Activated gamma-delta T cell (primary cell): ENCODE measurements at places on chromosomes 5 and 9.

DNA sequence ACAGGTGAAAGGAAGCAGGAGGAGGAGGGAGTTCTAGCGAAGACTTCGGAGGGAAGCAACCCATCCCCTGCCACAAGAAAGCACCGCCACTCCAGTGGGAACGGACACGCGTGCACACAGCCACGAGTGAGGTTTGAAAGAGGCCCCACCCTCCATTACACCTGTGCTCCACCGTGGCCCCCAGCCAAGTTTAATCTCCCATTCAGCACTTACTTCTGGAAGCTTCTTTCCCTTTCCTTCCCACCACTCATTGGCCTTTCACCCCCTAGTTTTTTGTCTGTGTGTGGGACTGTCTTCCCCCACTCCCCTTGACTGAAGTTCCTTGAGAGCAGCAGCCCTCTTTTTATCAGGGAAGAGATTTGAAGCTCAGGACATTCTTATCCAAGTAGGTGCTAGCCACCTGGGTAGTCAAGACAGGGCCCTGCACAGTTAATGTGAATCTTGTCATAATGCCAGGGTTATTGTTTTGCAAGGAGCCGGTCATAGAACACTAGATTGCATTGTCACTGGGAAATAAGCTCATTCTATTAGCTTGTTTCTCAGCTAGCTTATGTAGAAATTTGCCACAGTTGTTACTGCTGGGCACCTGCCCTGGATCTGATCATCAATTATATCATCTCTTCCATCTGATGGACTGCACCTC, 256.0 kb downstream of the DOCK8 start:
- DNase-seq = no peak

- DNase-seq = no peak
These were observed 3.9 kb upstream of the GNAQ start for GRCh38 chr9:78035383-78035993.

DNA sequence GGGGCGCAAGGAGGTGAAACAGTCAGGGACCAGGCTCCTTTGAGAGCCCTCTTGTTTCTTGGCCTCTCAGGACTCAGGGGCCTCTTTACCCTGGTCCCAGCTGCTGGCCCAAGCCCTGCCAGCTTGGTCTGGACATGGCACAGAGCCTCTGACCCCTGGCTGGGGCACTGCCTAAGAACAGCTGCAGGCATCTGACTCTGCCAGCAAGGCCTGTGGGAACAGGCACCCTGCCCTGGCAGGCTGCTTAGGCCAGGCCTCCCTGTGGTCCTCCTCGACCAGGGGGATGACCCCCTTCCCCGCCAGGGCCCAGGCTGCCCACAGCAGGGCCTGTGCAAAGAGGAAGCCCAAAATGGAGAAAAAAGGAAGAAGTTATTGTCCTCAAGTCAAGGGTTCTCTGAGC, 25.5 kb downstream of the OLFML2A start:
- DNase-seq = no peak

DNA sequence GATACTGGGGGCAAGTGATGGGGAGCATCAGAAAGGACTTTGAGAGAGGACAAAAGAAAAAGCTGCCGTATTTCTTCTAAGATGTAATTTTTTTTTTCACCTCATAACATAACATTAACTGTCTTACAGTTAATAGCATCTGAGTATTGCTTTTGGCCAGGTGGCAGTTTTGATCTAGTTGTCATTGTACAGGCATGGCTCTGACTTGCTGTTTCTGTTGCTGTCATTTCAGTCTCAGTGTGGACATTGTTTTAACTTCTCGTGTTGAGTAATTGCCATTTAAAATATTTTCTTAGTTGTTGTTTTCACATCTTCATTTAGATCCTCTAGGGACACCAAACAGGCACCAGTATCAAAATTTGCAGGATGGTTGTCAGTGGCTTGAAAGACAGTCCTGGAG, 12.4 kb downstream of the SMAD5 start:
- no peak for DNase-seq

GRCh38 chr9:112075009-112075378, 100.1 kb downstream of the SUSD1 start:
- no peak for DNase-seq

GRCh38 chr9:127930231-127931091, at the start of gene PIP5KL1:
Gene PIP5KL1 (minus strand): TSS chr9:127930777. CDS start chr9:127930752, 25 bp downstream.
- DNase-seq = peak; percentile 54

DNA sequence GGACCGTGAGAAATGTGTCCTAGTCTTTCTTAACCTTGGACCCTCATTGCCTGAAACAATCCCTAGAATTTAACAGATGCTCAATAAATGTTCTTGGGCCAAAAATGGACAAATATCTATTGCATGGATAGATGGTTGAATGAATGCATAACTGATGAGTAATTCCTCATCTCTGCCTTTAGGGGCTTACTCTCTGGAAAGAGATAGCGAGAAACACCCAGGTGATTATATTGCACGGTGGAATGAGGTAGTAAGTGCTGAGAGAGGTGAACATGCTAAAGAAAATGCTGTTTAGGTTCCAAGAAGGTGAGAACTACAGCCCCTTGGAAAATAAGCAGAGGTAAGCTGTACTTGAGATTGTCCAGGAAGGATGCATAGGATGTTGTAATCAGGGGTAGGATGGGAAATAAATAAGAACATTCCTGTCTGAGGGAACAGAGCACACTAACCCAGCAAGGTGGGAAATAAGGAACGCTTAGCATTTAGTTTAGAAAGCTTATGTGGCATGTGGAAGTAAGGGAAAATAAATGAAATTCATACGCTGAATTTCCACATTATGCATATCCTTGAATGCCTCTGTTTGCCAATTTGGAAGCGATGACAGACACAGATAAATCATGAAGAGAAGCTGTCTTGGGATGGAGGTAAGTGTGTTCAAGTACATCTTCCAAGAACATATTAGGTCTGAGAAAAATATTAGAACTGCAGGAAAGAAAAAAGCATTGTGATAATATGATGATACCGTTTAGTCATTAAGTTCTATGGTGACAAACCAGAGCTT, 426.6 kb downstream of the ARHGEF28 start:
- no peak for DNase-seq

DNA sequence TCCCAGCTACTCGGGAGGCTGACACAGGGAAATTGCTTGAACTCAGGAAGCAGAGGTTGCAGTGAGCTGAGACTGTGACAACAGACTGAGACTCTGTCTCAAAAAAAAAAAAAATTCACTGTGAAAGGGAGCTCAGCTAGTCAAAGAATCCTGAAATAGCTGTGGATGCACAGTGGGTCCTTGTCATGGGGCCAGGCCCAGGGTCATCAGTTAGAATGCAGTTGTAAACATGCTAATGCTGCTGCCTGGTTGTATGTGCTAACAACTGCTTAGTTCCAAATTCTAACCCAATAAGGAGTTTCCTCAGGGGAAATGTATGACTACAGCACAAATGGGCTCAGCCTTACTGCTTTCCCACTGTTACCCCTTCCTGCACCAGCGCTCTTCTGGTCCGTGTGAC, 84.0 kb downstream of the PALM2AKAP2 start:
- no peak for DNase-seq

DNA sequence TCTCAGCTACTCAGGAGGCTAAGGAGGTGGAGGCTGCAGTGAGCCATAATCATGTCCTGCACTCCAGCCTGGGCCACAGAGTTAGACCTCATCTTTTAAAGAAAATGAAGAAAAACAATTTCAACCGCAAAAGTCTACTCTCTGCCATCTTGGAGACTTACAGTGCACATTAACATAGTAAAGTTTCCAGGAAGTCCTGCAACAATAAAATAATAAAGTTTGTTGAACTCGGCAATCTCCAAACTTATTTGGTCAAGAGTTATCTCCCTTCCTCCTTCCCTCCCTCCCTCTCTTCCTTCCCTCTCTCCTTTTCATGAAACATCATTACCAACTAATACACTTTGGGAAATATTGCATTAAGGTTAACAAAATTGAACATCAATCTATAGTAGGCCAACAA, 94.1 kb upstream of the JAK2 start:
- no peak for DNase-seq

DNA sequence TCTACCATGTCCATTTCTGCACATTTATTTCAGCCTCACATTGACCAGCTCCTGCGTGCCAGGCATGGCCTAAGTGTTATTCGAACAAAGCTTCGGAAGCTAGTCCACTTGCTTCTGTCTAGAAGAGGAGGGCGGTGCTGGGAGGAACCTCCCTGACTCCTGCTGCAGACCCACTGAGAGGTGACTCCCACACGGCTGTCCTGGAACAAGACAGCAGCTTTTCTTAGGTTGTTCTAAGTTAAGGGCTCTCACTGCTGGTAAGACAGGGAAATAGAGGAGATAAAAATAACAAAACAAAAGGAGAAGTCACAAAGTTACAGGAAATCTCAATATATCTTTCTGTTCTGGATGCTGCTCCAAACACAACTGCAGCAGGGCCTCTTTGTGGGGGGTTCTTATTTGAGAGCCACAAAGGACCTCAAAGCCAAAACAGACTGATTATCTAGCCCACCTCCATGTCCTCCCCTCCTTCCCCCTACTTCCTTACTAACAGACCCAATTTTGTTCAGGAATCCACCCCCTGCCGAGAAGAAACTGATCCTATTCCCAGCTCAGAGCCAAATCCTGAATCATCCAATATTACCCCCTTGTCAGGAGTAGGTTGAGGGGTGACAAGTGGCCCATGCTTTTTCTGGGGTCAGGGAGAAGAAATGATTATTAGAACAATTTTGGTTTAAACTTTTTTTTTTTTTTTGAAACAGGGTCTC, 28.4 kb upstream of the KCNIP1 start:
- DNase-seq = no peak

DNA sequence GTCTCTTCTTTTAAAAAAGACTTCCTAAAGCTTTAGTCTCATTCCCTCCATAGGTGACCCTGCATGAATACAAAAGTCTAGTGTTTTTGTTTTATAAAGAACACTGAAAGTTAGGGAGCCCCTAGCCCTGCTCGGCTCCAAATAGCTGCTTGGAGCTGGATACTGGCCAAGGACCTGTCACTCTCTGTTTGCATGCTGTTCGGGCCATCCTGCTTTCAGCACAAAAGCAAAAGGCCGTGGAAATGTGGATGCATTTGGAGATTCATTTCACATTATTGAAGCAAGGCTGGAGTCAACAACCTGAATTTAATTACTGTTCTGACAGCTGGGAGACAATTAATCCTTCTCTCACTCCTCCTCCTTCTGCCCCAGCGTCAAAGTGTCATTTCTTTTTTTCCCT, 151.7 kb upstream of the NMUR2 start:
- DNase-seq = no peak

DNA sequence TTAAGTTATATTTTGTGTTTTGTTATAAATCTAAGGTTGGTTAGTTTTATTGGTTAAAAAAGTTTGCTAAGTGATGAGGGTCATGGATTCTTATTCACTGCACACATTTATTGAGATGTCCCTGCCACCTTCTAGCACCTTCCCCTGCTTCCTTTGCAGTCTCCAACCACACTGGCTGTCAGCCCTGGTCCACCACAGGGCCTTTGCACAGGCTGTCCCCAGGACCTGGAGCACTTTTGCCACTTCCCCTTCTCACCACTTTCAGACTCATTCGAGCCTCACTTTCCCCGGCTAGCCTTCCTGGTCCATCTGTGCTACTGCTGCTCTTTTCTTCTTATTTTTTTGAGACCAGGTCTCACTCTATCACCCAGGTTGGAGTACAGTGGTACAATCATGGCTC, 45.3 kb downstream of the ARHGAP26 start:
- no peak for DNase-seq

- DNase-seq = no peak
These were observed 222.6 kb downstream of the SNX18 start for GRCh38 chr5:54740141-54740540.

GRCh38 chr5:141503681-141504080, 14.8 kb downstream of the PCDHGC5 start:
- DNase-seq = no peak

DNA sequence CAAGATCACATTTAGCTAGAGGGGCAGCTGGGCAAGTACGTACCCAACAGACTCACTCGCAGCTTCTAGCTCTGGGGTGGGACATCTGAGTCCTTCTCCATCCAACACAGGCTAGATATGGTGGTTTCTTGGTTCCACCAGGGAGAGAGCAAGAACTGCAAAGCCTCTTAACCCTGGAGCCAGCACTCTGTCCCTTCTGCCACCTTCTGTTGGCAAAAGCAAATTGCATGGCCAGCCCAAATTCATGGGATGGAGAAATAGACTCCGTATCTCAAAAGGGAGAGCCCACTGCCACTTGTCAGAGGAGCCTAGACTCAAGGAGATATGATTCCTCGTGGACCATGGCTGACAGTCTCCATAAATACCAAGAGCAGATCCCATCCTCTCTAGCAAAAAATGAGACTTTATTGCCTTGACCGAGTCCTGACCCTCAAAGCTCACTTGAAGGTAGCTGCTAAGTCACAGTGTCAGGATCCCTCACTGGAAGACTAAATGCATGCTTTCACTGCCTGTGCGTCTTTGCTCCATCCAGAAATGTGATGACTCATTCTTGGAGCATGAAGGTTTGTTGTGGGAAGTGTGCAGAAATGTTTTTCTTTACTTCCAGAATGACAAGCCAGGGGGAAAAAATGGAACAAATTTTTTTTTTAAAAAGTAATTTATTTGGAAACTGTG, 28.8 kb upstream of the ROR2 start:
- DNase-seq = no peak

- DNase-seq = no peak
These were observed 121.4 kb downstream of the ENC1 start for GRCh38 chr5:74519161-74519571.

- no peak for DNase-seq
These were observed 541 bp upstream of the TBCA start for GRCh38 chr5:77776554-77777206.

DNA sequence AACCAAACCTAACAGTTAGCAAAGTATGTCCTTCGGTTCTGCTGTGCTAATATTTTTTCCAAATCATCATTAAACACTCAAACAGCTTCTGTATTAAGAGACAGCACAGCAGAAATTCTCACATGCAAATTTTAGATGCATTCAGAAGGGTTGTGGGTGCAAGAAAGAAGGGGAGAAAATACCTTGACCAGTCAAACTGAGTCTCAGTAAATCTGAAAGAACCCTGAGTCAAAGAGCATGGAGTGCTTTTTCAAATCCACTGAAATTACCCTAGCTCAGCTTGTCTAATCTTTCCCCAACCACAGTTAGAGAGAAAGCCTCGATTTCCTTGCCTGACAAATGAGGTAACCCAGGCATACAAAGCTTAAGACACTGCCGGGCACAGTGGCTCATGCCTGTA, 55.1 kb downstream of the RETREG1 start:
- no peak for DNase-seq
